ENCODE measurements at places on chromosomes 4 and X.
A peak's percentile ranks its signal among the peaks of the same experiment; 100 is the strongest.

- DNase-seq: no peak
These were observed 1028.8 kb upstream of the IGFBP7 start for GRCh38 chr4:58138786-58139668.

DNA sequence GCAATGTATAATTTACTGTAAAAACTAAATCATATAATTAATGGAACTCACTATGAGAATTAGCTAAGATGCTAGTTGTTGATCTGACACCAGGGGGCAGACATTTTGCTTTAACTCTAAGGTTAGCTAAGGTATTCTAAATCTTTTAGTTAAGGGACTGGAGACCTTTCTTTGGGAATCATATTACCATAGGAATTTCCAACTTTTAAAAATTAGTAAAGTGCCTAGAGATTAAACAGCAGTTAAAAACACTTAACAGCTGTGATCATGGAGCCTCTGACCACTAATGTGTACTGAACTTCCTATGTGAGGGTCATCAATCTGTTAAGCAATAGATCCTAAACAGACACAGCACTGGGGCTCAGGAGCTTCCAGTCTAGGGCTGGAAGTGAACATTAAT lies 226.6 kb downstream of the NSUN7 start:
- DNase-seq: no peak

DNA sequence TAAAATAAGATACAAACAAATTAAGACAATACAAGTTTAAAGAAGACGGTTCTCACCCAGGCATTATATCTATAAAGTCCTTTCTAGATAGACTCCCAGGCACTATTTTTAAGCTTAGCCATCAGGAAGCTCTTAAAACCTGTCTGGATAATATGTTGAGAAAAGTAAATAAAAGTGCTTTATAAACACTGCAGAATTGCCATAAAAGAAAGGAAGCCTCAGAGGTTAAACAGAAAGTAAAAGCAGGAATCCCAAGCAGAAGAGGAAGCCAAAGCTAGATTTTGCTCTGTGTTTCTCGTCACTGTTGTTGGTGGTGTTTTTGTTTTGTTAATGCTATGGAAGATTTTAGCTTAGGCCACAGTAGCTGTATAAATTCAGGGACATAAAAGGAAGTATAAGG lies 1267.3 kb downstream of the PCDH19 start:
- DNase-seq: no peak

DNA sequence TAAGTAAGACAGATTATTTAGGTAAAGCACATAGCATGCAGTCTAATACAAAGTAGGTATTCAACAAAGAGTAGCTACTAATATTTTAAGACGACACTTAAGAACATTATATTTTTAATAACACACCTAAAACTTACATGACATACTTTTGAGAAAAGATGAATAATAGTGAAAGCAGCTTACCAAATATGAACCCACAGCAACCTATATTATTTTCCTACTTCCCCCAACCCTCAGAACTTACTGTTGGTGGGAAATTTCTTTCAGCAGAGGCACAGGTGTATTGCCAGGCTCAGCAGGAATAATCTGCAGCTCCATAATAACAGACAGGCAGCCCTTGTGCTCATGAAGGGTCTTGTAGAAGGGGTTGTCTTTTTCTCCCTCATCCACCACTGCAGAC lies 498.9 kb downstream of the GLUD2 start:
- no peak for DNase-seq

GRCh38 chr4:98482847-98483806 lies 175.3 kb downstream of the TSPAN5 start:
- peak; percentile 23 for DNase-seq
